ENCODE measurements at places on chromosomes 12 and 14.
A peak's percentile ranks its signal among the peaks of the same experiment; 100 is the strongest.

- no peak for DNase-seq
Observed at GRCh38 chr14:103094406-103095209, at the start of gene EXOC3L4. Gene EXOC3L4 (plus strand): TSS chr14:103094725. CDS start chr14:103100220, 5,495 bp downstream.

DNA sequence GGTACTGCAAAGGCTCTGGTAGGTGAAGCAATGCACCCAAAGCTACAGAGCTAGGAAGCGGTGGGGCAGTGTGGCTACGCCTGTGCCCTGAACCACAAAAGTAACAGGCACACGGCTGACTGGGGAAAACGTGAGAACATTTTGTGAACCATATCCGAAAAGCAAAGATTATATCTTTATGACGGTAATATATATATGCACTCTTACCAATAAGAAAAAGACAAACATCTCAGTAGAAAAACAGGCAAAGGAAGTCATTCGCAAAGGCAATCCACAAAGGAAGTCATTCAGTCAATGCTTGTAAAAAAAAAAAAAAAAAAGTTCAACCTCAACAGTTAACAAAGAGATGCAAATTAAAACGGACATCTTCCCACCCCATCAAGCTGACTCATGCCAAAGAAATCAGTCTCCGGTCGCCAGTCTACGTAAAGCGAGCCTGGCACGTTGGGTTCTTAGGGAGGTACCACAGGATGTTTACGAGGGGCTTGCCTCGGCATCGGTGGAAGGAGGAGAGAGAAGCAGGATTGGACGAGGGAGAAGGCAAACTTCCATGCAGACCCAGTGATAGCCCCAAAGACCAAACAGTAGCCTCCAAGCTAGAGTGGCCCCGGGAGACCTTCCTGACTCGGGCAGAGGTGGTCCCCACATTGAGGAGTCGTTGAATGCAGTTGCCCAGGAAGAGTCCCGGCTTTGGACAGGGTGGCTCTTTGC, 39.4 kb upstream of the PPP2R5C start:
- no peak for DNase-seq

- no peak for DNase-seq
Observed at GRCh38 chr14:55771242-55771981, 191.4 kb downstream of the KTN1 start.

DNA sequence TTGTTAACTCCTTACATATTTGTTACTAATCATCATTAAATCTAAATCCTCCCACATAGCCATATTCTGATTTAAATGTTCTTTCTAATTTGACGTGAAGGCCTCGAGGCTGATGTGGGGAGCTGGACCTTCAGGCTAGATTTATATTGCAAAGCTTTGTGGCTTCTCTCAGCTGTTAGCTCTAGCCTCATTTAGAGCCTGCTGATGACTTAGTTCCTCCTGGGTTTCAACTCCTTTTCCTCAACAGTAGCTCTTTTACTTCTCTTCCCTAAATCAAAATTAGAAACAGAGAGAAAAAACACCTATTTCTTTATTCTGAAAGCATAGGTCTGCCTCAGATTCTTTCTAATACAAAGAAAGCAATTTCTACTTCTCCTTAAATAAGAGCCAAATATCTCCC, 477.5 kb upstream of the CCDC196 start:
- no peak for DNase-seq

- DNase-seq: no peak
Observed at GRCh38 chr12:53624956-53625355, 1.2 kb downstream of the ATF7 start.

DNA sequence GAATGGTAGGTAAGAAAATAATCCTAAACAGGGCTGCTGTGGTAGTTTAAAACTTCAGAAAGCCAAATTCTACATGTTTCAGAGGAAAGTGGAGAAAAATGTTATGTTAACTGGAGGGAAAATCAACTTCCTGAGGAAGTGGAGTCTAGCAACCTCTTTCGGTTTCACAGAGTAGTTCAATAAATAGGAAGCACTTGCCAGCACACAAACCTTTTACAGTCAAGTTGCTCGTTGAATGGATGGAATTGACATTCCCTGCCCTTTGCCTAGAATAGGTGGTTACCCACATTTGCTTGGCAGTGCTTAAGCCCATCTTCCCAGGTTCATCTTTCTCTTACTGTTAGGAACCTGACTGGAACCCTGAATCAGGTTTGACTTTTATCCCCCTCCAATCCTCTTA, 15.9 kb downstream of the ANKRD13A start:
- no peak for DNase-seq

GRCh38 chr14:56648508-56649301, 69.1 kb downstream of the TMEM260 start:
- DNase-seq: no peak

DNA sequence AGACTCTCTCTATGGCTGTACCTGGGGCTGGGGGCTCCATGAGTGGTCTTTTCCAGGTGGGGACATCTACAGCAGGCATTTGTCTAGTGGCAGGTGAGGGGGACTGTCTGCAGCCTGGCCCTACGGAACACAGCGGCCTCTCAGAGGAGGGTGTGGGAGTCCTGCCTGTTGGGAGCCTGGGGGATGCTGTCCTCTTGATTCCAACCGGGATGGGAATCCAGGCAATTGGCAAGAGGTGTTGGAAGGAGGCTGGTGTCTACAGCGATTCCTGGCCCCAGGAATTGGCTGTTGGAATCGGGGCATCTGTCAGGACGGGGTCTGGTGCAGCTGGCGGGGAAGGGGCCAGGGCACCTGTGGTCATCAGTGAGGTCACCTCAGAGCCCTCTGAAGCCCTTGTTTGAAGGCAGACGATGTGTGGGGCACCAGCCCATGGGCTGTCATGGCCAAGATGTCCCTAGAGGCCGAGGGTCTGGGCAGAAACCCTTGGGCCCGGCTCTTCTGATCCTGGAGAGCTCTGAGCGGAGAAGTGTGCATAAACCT, 386.3 kb downstream of the TMEM121 start:
- DNase-seq: no peak

- DNase-seq: no peak
Observed at GRCh38 chr14:50001999-50002925, 109.4 kb downstream of the ARF6 start.

GRCh38 chr14:22180045-22180444, 409.0 kb downstream of the DAD1 start:
- DNase-seq: no peak

DNA sequence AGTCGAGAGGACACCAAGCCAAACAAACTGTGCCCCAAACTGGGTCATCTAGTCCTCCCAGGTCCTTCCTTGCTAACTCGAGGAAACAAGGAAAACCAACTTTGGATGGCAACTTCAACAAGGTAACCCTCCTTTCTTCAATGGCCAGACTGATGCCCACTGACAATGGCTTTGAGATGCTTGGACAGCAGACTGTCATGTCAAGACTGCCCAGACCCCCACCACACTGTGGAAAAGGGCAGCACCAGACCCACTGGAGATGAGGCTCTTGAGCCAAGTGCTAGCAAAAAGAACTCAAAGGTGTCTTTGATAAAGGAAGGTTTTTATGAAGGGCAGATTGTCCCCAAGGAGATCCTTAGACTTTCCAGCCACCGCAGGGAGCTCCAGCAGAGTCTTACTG, 9.0 kb upstream of the CDH24 start:
- no peak for DNase-seq

- peak; percentile 33 for DNase-seq
Observed at GRCh38 chr14:102554821-102555819, 37.3 kb upstream of the RCOR1 start.

GRCh38 chr12:121781484-121781997, 11.9 kb downstream of the RHOF start:
- no peak for DNase-seq

DNA sequence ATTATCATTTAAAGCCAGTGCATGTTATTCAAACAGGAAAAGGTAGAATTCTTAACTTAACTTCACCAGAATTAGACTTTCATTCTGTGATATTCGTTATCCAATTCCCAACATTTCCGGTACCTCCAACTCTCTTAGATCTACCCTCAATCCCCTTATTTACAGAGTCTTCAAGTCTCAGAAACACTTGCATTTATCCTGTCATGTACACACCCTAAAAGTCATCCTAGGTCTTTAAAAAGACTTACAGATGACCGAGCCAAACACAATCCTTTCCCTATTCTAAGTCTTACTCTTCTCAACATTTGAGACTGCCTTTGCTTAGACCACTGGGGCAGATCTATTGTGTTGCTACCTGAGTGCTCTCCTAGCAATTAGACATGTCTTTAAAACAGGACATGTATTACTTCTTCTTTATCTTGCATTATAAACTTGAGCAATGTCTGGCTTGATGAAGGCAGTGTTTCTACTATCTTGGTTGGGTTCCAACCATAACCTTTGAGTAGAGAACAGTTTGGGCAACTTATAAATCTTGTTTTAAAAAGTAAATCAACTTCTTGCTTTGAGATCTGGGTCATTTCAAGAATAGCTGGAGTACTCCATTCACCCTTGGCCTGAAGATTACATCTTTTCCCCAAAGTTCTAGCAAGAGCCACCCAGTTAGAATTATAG, 140.6 kb upstream of the PLEKHG7 start:
- DNase-seq: no peak

DNA sequence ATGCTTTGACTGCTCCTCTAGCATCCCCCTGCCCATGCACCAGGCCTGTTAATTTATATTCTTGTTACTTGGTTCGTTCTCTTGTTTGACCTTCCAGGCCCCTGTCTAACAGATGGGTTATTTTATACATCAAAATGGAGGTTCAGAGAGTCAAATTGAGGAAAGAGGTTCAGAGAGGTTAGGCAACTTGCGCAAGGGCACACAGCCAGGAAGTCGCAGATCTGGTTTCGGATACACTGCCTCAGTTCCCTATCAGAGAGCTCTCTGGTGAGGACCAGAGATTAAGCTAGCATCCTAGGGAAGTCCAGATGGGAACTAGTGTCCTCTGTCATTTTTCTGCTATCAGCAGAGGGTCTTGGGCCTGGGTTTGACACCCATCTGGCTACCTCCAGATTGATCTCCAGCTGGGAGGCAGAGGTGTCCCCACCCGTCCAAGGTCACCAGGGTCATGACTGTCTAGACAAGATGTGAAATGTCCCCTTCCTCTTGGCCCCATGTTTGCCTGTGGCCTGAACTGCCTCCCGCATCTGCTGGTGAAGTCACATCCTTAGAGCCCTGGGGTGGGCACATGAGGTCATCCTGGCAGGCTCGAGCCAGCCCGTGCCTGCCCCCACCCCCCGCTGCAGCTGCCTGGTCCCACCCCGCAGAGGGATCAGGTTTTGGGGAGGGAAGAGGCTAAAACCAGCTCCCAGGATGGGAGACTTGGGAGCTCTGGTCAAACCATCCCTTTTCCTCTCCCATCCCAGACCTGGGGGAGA, 84.3 kb upstream of the NCOR2 start:
- DNase-seq: no peak

DNA sequence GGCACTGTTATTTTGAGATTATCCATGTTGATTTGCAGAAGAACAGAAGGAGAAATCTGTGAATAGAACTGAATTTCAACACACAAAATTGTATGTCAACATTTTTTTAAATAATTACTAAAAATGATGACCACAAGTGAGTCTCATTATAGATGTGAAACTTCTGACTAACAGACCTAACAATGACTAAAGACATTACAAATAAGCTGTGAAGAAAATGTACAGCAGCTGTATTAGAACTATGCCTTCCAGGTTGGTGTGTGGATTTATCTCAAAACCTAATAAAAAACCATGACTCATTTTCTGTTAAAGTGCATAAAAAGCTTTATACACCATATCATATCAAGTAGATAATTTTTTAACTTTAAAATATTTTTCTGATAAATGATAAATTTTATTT, 22.5 kb upstream of the FOXG1 start:
- no peak for DNase-seq

GRCh38 chr12:11787933-11788849, 138.7 kb downstream of the ETV6 start:
- no peak for DNase-seq

DNA sequence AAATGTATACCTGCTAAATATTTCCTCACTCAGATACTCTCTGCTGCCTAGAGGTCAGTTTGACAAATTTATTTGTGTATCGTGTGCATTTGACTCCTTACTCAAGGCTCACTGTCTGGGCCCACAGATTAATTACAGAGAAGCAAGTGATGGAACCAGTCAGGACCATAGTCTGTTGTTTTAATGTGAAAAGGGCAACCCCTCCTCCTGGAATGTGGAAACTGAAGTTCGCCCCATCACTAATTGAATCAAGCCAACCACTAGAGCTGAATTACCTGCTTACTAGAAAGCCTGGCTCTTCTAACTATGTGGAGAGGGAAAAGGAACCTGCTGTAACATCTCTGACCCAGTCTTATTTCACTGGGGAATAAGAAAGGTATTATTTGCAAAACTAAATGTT, 199.9 kb upstream of the KRR1 start:
- no peak for DNase-seq

DNA sequence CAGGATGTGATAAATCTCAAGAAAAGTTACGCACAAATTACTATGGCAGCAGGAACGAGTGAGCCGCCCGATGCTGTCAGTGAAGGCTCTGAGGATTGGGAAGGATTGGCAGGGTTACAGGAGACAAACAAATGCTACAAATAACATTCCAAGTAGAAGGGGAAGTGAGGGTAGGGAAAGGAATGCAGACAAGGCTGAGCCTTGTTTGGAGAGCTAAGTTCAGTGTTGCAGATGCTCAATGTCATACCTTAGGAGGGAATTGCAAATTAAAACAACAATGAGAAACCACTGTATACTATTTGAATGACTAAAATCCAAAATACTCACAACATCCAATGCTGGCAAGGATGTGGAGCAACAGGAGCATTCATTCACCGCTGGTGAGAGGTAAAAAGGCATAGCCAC, 1.3 kb downstream of the CLEC9A start:
- DNase-seq: no peak

DNA sequence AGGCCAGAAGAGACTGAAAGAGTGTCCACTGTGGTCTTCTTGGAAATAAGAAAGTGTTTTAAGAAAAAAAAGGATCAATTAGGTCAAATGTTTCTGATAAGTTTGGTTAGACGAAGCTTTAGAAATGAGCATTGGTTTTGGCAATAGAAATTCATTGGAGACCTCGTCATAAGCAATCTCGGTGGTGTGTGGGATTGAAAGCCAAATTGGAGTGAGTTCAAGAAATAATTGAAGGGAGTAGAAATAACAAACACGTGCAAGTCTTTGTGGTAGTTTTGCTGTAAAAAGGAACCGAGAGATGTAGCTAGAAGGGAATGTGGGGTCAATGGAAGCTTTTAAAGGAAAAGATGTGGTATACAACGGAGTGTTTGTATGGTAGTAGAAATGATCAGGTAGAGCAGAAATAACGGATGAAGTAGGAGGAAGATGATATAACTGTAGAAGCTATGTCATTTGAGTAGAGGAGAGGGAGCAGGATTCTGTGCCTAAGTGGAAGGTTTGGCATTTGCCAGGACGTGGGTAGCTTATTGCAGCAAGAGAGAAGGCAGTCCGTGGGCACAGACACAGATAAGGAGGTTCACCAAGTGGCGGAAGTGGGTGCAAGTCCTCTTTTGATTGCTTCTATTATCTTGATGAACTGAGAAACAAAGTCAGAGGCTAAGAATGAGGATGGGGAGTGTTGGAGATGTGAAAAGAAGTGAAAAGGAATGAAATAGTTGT, 146.2 kb downstream of the DACT1 start:
- no peak for DNase-seq

DNA sequence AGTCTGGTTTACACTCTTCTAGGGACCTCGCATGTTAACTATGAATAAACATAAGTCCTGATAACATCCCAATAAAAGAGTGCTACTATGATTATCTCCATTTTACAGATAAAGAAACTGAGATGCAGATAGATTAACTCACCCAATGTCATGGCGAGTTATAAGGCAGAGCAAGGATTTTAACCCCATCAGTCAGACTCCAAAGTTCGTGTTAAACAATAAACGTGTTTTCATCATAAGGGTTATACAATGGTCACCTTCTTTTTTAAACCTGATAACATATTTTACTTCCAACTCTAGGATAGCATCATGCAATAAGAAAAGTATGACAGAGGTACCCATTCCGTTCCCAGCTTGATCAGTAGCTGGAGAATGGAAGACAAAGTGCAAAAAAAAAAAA, 1.2 kb downstream of the AREL1 start:
- no peak for DNase-seq

Data from GM18507 (cell line).